GM04504 (cell line): ENCODE measurements at places on chromosomes 3 and 15.

DNA sequence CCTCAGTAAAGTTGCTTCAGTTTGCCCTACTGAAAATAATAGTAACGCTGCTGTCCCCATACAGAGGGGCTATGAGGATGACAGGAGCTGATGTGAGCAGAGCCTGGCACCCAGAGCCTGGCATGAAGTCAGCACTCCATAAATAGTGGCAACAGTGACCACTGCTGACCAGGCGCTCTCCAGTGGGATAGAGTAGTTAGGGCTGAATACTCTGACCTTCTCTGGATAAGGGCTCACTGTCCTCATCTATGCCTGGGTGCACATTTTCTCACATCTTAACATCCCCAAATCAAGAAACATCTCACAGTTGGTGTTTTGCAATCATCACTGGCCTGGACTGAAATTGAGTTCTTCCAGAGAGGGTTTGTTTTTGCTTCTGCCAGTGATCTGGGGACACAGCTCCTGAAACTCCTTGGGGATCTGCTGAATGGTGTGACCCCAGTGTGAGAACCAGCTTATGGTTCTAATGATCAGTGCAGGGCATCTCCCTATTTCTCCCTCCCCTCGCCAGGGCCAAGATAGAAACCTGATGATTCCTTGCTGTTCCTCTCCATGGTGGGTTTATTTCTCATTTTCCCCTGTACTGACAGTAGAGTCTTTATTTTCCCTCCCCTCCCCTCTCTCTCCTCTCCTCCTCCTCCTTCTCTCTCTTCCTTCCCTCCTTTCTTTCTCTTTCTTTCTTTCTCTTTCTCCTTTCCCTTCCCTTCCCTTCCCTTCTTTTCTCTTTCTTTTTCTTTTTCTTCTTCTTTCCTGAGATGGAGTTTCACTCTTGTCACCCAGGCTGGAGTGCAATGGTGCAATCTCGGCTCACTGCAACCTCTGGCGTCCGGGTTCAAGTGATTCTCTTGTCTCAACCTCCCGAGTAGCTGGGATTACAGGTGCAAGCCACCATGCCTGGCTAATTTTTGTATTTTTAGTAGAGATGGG, 3.5 kb upstream of the PCSK6 start:
- DNase-seq: no peak

DNA sequence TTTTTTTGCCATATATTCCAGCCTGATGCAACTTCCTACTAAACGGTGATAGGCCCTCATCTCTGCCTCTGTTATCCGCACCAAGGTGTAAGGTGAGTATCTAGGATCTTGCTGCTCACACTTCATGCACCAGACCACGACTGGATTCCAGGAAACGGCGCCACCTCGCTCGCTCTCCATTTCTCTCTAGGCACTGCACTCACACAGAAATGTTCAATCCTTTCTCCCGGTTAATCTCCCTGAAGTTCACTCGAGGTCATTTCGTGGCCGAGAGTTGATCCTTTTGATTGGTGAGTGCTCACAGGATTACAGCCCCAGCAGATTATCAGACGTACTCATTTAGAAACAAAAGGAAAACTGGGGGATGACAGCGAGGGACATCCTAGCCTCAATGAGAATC, 28.1 kb downstream of the MCF2L2 start:
- no peak for DNase-seq

DNA sequence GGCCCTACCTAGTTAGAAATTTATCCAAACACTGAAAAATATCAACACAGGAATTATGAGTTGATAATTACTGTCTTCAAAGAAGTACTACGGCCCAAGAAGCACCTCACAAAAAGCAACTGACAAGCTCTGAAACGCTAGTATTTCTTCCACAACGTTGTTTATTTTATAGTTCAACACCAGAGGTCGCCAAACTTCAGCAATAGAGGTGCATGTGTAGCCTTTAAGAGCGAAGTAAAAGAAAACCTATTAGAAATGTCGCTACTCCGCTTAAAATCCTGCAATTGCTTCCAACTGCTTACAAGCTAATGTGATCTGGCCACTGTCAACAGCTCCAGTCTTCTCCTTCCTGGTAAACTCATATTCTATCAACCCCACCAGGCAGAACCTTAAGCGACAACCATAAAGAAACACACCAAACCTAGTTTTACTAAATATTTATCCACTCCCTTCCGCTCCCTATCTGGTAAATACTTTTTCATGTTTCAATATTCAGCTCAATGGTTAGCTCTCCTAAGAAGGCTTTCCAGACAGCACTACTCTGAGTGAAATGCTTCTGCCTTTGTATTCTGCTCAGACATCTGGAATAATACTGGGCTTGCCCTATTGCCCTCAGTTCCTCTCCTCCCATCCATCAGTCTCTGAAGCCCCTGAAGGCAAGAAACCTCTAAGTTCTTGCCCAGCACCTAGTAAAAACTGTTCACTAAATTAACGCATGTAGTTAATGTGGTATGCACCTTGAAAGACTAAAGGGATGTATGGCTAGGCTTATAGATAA, 110.2 kb downstream of the NR1I2 start:
- peak; percentile 44 for DNase-seq

DNA sequence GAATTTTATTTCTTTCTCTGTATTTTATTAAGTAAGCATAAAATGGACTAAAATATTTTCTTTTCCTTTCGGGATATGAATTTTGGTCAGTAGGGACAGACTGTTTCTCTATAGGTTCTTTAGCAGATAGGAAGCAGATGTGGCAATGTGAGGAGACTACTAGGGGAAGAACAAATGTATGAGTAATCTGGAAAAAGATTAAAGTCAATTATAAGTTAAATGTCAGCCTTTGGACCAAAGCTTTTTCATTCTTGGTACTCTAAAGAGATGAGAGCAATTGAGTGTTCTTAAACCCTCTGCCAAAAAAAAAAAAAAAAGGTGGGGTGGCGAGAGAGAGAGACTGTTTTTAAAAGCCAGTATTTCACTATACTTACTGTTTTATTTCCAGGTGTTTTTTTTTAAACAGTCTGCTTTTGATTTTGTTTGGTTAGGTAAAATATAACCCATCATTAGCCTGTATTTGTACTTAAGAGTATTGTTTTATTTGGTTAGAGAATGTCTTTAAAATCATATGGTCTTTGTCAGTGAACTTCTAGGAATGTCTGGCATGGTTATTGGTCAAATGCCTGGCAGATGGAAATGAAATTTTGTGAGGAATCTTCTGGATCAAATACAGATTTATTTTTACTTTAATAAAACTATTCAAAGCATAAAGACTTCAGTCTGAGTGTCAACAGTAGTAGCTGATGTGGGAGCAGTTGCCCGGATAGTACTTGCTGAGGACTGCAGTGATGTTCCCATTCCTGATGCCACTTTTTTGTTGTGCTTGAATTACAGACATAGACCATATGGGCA, 63.8 kb downstream of the LRRC49 start:
- DNase-seq: no peak

- no peak for DNase-seq
These were observed 99.3 kb upstream of the CHRNA7 start for GRCh38 chr15:31930967-31931366.

- DNase-seq: no peak
These were observed 11.3 kb upstream of the LIMD1 start for GRCh38 chr3:45583021-45583851.

DNA sequence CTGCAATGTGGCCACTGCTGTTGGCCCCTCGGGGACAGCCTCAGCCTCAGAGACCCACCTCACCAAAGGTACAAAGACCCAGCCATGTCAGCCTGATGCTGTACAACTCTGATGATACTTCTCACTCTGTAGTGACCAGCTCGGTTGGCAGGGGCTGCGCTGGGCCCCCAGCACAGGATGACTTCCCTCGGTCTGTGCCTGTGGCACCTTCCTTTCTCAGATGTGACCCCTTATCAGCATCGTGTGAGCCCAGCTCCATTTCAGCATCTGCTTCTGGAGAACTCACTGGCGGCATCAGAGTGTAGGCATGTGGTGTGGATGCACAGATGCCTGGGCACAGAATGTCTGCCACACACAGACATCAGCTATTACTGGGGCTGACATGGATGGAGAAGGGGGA, 25.1 kb upstream of the CTXND1 start:
- DNase-seq: no peak

- DNase-seq: peak; percentile 77
These were observed 26.6 kb upstream of the RASA2 start for GRCh38 chr3:141460097-141460704.

DNA sequence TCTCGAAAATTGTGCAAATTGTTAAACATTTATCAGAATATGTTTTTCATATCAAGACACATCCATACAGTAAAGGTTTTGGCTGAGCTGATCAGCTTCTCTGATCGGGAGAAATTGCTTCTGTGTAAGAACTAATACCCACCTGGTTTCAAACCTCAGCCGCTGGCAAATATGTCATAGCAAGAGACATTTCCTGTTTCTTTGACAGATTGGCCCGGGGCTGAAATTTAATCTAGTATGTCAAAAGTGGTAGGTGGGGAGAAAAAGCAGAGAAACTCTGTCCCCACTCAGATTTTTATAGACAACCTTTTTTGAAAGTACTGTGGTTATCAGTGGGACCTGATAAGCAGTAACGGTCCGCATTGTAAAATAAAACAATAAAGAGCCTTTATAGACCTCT, 88.8 kb upstream of the SLC24A5 start:
- no peak for DNase-seq
